Activated effector memory CD4-positive, alpha-beta T cell treated with Interleukin-2 at 50 U/mL for 16 hours (primary cell): ENCODE measurements at places on chromosomes 7 and 10.

- no peak for DNase-seq
Measured at GRCh38 chr10:75236178-75236825, 545 bp upstream of the COMTD1 start.

DNA sequence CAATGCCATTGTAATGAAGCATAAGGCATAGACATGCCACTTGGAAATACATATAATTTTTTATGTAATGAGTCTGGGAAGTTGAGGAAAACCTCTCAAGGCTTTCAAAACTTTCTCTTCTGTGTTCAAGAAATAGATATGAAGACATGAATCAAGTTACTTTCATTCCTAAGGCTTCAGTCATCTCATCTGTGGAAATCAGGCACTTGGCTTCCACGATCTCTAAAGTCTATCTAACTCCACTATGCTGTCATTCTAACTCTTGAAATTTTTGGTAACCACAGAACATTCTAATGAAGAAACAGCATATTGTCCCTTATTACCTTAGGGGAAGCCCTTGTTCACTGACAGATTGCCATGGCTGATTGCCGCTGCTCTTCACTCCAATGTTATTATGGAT is 242.6 kb downstream of the CNTNAP2 start:
- DNase-seq, result no peak

GRCh38 chr10:113004069-113004618 is 54.1 kb downstream of the TCF7L2 start:
- DNase-seq, result no peak

GRCh38 chr7:94391726-94392392 is 2.8 kb upstream of the COL1A2 start:
- DNase-seq, result no peak

DNA sequence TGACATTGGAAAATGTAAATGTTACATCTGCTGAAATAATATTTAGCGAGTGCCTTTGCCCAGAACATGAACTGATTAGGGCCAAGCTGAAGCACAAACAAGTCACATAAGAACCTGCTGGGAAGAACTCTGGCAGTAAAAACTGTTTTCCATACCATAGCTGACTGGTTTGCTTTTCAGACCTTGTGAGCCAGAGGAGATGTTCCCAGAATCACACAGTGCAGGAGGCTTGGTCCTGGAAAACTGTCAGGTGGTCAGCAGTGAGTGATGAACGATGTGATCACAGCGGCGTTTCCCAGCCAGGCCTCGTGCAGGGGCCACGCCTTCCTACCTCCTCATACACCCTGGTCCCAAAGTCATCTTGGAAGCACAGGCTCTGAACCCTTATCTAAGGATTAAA is 164.2 kb upstream of the EEPD1 start:
- DNase-seq, result no peak

DNA sequence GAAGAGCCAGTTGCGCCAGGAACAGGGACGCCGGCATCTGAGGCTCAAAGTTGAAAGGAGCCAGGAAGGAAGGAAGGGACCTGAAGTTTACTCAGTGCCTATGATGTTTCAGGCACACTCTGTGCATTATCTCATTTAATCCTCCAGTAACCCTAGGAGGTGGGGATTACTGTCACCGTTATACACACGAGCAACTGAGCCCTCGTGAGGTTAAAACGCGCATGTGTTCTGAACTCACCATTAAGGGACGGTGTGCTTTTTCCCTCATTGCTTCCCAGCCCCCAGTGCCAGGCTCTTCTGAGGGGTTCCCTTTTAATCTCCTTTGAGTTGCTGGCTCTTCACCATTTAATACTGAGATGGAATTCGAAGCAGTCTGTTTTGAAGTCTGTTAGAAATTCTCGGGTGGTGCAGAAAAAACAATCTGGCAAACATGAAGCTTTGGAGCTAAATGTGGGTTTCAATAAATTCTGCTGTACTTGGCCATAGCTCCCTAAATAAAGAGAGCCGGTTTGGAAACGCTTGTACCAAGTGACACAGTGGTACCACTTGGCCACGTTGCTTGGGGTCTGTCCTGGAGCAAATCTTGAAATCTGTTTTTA is 102.2 kb downstream of the TAX1BP1 start:
- no peak for DNase-seq

GRCh38 chr10:78604286-78604685 is 464.5 kb upstream of the ZMIZ1 start:
- no peak for DNase-seq

DNA sequence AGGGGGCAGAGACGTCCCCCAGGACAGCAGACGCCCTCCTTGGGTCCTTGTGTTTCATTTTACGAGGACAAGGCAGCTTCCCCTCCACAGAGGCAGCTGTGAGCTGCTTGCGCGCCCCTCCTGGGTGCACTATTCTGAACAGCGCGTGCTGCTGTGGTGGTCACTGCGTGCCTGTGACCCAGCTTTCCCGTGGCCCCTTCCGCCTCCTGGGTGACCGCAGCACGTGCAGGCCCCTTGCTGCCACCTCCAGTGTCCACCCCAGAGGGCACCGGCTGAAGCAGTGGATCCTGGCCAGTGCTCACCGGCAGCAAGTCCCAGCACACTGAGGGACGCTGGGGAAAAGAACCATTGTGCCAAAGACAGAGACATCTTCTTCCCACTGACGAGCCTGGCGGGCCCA is 81.4 kb downstream of the TCERG1L start:
- no peak for DNase-seq

GRCh38 chr10:21078410-21079329 is 181.6 kb upstream of the NEBL start:
- DNase-seq, result no peak

DNA sequence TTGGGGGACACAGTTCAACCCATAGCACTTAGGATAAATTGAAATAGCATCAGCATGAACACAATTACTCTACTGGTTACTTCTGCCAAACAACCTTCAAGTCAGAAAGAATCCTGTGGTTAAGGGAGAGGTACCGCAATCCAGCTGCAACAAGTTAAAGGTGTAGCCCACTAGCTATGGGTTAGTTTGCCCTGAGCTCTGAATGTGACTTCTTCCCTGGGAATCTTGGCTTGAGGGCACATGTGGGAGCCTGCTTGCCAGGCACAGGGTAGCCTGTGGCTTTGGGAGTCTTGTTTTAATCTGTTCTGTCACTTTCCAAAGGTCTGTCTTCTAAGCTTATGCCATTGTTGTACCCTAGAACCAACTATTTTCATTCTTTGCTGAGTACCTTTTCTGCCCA is 8.9 kb upstream of the SGPL1 start:
- no peak for DNase-seq

- DNase-seq, result no peak
Measured at GRCh38 chr7:113912876-113913275, 5.9 kb downstream of the PPP1R3A start.

GRCh38 chr7:143361552-143362130 is 872 bp downstream of the FAM131B start:
- no peak for DNase-seq

DNA sequence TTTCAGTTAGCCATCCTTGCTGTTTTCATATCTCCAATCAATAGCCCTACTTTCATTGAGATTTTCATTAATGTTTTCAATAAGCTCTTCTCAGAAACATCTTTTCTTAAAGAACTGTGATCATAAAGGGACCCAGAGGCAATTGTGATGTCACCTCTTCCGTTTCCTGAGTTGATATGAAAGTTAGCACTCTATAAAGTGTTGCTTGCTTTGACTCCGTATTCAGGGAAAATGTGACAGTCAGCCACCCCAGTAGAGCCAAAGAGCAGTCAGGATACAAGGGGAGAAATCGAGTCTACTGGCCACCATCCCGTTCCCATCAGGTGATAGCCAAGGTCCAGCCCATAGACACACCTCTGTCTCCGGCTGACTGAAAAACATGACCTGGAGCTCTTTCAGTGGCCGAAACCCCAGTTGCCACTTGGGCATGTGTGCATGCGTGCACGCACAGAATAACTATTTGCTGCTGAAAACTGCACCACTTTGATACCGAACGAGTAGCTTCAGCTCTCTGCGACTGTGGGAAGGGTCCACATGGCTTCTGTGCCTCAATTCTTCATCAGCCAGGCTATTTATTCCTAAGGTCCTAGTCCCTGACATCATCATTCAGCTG is 291.4 kb downstream of the USP6NL start:
- no peak for DNase-seq

- DNase-seq, result no peak
Measured at GRCh38 chr7:82897500-82897899, 265.2 kb downstream of the PCLO start.

- DNase-seq, result no peak
Measured at GRCh38 chr10:127979566-127979965, 72.7 kb downstream of the PTPRE start.

DNA sequence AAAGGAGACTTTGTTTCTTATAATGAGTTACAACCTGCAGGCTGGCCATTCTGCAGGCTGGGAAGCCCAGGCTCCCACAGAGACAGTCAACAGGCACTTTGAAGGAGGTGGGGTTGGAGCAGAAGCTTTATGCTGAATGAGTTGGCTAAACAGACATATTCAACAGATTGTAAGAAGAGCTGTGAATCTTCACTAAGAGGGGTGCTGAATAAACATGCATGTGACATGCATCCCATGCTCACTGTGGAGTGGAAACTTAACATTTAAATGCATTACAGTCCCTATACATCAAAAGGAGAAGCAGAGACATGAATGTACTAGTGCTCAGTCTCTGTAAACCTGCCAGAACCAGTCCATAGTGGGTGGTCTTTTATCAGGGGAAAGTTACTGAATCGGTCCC is 1.4 kb upstream of the CFAP69 start:
- no peak for DNase-seq

GRCh38 chr10:63935705-63936104 is 414.5 kb downstream of the REEP3 start:
- no peak for DNase-seq

- DNase-seq, result no peak
Measured at GRCh38 chr7:120864141-120864900, 6.4 kb upstream of the TSPAN12 start.

DNA sequence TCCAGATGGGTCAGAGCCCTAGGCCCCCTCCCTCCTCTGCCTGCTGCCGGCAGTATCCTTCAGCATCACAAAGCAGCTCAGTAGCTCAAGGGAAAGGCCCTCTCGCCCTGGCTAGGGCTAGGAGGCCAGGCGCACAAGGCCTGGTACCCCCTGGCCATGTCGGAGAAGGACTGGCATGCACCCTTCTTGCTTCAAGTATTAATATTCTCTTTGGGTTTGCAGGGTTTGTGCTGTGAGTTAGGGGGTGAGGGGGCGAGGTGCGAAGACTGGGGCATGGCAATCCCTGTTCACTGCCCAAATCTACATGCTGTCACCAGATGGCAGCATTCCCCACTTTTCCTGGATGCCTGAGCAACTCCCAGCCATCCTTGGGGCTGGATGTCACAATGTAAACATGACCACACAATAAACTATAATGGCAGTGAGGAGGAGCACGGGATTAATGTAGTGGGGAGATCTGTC is 105.2 kb downstream of the NEURL1 start:
- DNase-seq, result no peak
